ENCODE measurements at places on chromosomes 1 and 21.
A peak's percentile ranks its signal among the peaks of the same experiment; 100 is the strongest.

DNA sequence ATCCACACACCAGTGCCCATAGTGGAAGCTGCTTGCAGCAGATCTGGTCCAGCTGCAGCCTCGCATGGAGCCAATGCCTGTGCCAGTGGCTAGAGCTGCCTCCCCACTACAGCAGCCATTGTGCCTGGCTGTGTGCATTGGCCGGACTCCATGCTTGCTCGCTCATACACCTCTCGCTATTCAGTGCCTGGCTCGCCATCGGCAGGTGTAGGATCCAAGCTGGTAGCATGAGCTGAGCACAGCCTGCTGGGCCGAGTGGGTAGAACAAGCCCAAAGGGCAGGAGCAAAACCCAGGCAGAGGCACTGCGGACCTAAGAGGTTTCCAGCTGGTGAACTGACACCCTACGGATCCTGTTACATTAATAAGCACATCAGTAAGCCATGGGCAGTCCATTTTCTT, 1184.1 kb downstream of the AMY1C start:
- no peak for DNase-seq

DNA sequence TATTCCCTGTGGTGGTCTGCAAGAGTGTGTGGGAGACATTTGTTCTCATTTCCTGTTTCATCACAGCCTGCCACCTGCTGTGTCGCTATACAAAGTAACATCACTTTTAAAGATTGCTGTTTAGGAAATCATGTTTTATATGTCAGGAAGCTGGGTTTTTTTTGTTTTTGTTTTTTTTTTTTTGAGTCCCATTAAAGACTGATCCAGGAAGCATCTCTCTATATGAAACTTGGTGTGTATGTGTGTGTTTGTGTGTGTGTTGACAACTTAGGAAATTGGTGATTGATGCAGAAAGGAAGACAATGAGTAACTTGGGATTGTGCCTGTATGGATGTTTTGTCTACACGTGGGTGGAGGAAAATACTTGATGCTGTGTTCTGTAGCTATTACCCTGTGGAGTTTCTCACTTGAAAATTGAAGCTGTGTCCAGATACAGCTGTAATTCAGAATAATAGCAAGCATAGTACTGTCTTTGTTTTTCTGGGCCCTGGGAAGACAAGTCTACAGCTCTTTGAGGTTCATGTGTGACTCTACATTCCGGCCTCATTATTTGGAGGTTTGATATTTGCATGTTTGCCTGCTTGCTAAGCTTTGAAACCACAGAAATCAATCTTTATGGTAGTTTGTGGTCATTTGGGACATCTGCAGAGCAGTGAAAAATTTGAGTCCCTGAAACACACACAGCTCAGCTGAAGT, 47.9 kb downstream of the LAMC1 start:
- DNase-seq = no peak

DNA sequence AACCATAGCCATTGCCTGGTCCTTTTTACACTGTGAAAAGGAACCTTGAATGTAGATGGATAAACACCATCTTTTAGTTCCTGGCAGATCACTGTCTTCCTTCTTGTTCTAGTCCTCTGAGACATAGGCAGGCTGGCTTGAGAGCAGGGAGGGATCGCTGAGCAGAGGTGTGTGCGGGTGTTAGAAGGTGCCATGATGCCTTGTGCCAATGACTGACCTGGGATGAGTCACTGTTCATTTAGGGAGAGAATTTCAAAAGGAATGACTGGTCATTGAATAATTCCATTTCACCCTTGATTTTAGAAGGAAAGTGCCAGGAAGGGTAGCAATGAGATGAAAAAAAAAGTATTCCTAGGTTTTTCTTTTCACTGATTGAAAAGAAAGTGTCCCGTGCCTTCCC, 383.9 kb downstream of the KIF26B start:
- no peak for DNase-seq

GRCh38 chr1:112453876-112454275, 54.9 kb upstream of the WNT2B start:
- no peak for DNase-seq

DNA sequence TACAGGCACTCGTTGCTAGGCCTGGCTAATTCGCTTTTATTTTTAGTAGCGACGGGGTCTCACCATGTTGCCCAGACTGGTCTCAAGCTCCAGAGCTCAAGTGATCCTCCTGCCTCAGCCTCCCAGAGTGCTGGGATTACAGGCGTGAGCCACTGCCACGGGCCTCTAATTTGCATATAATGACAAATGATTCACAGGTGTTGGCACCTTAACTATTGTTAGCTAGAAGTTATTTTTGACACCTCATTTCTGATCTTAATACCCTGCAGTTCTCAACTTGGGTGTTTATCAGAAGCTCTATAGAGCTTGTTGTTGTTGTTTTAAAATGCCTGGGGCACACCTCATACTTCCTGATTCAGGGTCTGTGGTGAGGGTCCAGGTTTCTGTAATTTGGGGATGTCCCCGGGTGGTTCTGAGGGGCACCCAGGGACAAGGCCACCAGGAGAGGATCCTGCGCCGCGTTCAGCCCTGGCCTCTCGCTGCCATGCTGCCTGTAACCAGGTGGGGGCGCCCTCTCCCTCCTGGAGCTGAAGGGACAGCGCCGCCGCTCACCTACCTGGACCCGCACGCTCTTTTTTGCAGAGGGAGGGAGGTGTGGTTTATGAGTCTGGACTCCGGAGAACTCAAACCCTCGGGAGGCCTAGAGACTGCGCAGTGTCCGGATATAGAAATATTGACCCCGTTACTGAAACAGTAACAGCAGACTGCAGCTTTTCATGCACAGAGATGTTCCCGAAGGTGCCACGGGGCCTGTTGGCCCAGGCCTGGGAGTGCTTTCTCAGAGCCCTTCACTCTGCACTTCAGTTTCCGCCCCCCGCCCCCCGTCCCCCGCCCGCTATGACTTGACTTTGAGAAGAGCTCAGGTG, 23.0 kb upstream of the NEK2 start:
- peak; percentile 63 for DNase-seq

DNA sequence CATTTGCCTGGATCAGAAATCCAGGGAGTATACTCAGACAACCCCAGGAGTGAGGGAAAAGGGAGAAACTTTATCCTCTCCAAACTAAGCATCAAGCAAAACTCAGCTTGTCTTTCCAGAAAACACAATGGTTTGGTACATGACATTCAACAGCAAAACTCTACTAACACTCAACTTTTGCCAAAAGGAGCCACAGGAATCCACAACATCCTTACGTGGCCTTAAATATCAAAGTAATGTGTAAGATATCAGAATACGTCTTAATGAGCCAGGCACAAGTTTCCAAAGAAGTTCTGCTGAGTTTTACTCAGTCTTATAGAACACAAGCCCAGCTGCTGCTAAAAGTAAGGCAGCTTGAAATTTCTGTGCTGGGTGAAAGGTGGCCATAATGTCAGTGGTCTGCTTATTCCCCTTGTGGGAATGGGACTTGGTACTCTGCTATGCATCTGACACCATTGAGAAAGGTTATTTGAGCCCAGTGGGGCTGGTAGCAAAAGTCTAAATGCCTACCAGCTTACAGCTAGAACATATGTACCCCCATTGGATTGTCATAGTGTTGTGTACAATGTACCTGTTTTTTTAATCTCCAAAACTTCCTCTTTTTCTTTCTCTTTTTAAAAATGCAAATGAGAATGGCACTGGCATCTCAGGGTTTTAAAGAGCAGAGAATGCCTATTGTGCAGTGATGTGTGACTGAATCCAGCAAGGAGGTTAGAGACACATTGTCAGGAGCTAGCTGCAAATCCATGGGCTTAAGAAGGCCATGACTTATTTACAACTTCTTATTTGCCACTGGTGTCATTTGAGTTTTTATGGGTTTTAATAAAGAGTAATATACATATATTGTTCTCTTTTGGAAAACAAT, 62.0 kb upstream of the ST6GALNAC3 start:
- DNase-seq = no peak

DNA sequence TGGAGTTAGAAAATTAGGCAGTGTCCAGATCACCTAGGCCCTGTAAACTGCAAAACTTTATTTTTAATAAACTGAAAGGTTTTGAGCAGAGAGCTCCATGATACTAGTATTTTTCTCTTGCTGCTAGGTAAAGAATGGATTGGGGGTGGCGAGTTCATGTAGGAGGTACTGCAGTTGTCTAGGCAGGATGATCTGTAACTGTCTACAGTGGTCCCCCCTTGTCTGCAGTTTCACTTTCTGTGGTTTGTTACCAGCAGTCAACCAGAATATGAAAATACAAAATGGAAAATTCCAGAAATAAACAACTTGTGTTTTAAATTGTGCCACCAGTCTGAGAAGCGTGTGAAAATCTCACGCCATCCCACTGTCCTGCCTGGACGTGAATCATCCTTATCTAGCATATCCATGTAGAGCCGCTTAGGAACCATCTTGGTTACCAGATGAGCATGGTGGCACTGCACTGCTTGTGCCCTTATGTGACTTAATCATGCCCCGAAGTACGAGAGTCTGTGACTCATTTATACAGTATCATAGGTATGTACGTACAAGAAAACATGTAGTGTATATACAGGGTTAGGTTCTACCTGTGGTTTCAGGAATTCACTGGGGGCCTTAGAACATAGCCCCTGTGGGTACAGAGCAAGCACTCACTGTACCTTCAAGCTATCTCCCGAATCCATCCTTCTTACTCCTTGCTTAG, 94.2 kb downstream of the AHCTF1 start:
- no peak for DNase-seq

- DNase-seq = no peak
Observed at GRCh38 chr1:70090875-70091274, 114.5 kb downstream of the LRRC40 start.

DNA sequence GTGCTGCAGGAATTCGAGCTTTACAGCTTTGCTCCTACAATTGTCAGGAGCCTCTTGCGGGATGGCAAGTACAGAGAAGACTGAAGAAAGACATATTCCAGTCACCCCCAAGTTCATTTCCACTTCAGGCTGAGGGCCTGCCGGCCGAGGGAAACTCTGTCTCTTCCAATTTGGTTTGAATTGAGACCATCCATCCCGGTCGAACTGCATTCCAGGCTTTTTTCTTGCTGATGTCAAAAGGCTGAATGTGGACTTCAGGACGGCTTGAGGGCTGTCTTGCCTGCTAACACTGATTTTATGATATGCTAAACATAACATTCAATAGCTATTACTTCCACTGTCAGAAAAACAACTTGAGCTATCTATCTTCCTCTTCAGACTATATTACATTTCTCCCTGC, 79.8 kb upstream of the PLXNA2 start:
- no peak for DNase-seq

DNA sequence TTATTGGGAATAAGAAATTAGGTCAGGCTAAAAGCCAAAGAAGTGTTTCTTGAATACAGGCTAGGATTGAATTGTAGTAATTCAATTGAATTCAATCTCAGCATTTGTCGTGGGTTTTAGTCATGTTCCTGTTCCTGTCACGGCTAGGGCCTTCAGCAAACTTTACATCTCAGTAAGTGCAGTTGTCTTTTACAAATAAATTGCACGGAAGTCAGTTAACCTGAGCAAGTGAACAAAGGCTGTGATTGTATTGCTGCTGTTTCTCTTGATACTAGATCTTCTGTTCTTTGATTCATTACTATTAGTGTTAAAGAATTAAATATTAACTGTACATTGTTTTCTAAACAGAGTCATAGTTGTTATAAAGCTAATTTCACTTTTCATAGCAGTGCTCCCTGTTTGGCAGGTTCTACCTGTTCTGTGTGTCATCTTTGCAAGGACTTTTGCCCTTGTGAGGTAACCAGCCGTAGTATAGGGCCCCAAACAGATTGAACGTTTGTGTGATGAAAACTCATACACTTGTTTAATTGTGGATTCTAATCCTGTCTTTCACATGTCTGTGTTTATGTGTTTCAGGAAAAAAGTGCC, 164.4 kb downstream of the EDEM3 start:
- DNase-seq = no peak

DNA sequence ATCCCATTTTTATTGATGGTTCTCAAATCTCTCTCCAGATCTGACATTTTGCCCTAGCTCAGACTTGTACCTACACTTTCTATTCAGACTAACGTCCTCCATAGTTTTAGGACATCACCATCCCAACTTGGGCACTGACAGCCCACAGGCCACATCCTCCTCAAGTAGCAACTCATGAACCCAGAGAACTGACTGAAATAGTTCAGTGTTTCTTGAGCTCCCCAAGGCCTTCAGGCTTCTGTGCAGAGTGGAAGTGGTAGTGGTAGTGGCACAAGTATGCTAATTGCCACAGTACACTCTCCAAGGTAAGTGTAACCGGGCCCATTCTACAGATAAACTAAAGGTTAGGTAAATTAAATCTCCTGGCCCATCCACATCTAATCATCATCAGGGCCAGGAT, 112.6 kb downstream of the SLC45A1 start:
- no peak for DNase-seq

DNA sequence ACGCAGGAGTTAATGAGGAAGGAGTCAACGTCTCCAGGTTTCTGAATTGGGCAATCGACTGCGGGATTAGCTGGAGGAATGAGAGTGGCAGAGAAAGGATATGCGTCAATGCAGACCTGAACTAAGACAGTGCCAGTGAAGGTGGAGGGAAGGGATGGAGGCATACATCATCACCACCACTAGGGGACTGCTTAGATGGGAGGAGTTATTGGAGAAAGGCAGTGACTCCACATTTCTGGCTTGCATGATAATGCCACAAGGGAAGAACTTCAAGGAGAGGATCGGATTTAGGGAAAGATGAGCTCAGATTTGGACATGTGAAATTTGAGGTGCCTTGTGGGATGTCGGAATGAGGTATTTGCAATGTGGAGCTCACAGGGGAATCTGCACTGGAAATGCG, 17.5 kb downstream of the VASH2 start:
- no peak for DNase-seq

GRCh38 chr1:7380712-7381111, 390.4 kb upstream of the VAMP3 start:
- DNase-seq = no peak

- no peak for DNase-seq
Observed at GRCh38 chr1:77120950-77121349, 98.3 kb downstream of the PIGK start.

GRCh38 chr1:24606621-24607020, 36.5 kb upstream of the SRRM1 start:
- DNase-seq = no peak

DNA sequence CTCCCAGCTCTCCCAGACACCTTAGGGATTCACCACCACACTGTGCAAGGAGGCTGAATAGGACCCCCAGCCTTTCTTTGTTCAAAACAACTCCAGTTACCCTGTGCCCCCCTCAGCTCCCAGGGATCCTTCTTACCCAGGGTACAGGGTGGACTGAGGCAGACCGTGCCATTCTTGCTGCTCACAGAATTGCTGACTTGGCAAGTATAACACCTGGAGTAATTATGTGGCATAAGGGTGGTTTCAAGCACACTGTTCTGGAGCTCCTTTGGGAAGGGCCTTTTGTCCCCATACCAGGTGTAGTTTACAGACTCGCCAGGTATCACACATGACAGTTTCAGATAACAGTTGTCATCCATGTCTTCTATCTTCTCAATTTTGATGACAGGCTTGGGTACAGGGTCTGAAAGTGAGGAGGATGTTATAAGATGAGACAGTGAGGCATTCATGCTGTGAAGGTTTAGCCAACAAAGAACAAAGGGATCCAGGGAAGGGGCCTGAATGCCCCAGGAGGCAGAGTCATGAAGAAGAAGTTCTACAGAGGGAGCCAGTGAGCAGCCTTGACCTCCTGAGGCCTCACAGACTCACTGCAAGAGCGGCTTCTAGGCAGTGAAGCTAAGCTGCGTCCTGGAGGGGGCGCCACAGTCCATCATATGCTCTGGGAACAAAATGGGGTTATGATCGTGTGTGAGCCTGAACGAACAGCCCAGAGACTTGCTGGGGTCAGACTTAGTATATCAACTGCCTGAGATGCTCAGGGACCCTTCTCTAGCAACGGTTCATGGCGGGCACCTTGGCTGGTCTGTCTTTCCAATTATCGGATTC, 30.3 kb downstream of the CD48 start:
- no peak for DNase-seq

- DNase-seq = no peak
Observed at GRCh38 chr1:26239936-26240335, 5.9 kb downstream of the CEP85 start.

- no peak for DNase-seq
Observed at GRCh38 chr1:70400335-70400734, 10.7 kb upstream of the CTH start.
